Activated naive CD8-positive, alpha-beta T cell treated with anti-CD3 and anti-CD28 coated beads, Interleukin-2, amount 10 ng/mL, durations not matched to agents 7 days and 5 days (primary cell): ENCODE measurements at places on chromosomes 5 and 9. TPM values are rescaled to one million over a fixed set of nuclear protein-coding genes. Genes with fewer than 3 reads are reported as not detected.

The PCDHB16 gene
- total RNA-seq = not detected

The KLHL3 gene
- total RNA-seq = 16.3 TPM

The KLF4 gene
- 1.1 TPM for total RNA-seq

The SLC2A8 gene
- total RNA-seq = 4.1 TPM
